ENCODE measurements at places on chromosomes 1 and 21. TPM values are rescaled to one million over a fixed set of nuclear protein-coding genes. Genes with fewer than 3 reads are reported as not detected.

GRCh38 chr1:28249013-28249865 lies 10.1 kb upstream of the SESN2 start:
- DNase-seq = no peak

- no peak for DNase-seq
These were observed 69.3 kb downstream of the PLXNA2 start for GRCh38 chr1:208174731-208175507.

DNA sequence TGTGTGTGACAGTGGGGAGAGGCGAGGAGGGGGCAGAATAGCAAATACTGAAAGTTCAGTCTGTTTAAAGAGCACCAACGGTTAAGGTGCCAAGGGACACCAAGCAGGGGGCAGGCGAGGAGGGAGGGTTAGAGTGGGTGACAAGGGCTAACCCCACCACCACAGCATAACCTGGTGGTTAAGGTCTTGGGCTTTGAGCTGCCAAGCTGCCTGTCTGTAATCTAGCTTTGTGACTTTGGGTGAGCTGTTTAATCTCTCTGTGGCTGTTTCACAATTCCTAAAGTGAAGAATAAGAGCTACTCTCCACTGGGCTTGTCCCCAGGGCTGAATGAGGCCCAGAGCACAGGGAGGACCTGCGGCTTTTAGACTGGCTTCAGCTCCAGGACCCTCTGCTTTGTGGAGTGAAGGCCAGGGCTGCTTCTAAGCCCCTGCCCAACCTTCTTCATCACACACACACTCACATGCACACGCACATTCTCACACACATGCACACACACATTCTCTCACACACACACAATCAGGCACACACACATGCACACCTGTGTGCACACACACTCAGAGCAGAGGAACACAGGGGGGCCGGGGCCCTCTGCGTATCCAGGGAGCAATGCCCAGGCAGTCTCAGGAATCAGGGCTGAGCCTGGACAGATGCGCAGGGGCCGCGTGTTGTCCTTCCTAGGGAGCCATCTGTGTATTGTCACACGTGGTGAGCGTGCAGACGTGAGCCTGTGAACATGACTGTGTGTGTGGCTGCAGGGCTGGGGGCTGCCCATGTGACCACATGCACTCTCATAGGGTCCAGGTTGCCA lies 101.6 kb upstream of the TARDBP start:
- no peak for DNase-seq

GRCh38 chr1:179313004-179313403 lies 19.4 kb downstream of the SOAT1 start:
- DNase-seq = no peak

- DNase-seq = no peak
These were observed 136.8 kb upstream of the SGIP1 start for GRCh38 chr1:66397192-66397591.

The PDZK1IP1 gene
- total RNA-seq = 2.4 TPM
